NCI-H1436 treated with DMSO at 0.1 percent for 48 hours (cell line): ENCODE measurements at places on chromosomes 5 and 9.

- DNase-seq, result peak; percentile 75
These were observed 42.5 kb downstream of the TMEM167A start for GRCh38 chr5:83034528-83035207.

GRCh38 chr5:44365345-44365744 is 23.9 kb downstream of the FGF10 start:
- DNase-seq, result no peak

- DNase-seq, result no peak
These were observed 846.3 kb downstream of the TLE1 start for GRCh38 chr9:80843028-80843427.

GRCh38 chr9:27880635-27881034 is 307.4 kb upstream of the C9orf72 start:
- DNase-seq, result no peak

- DNase-seq, result no peak
These were observed 428.6 kb downstream of the DMAC1 start for GRCh38 chr9:7370988-7371387.

- no peak for DNase-seq
These were observed 23.8 kb downstream of the C9 start for GRCh38 chr5:39340506-39340905.

- no peak for DNase-seq
These were observed 42.6 kb downstream of the RAI14 start for GRCh38 chr5:34698754-34699153.

GRCh38 chr5:176151281-176151680 is 86.9 kb upstream of the SIMC1 start:
- DNase-seq, result no peak

DNA sequence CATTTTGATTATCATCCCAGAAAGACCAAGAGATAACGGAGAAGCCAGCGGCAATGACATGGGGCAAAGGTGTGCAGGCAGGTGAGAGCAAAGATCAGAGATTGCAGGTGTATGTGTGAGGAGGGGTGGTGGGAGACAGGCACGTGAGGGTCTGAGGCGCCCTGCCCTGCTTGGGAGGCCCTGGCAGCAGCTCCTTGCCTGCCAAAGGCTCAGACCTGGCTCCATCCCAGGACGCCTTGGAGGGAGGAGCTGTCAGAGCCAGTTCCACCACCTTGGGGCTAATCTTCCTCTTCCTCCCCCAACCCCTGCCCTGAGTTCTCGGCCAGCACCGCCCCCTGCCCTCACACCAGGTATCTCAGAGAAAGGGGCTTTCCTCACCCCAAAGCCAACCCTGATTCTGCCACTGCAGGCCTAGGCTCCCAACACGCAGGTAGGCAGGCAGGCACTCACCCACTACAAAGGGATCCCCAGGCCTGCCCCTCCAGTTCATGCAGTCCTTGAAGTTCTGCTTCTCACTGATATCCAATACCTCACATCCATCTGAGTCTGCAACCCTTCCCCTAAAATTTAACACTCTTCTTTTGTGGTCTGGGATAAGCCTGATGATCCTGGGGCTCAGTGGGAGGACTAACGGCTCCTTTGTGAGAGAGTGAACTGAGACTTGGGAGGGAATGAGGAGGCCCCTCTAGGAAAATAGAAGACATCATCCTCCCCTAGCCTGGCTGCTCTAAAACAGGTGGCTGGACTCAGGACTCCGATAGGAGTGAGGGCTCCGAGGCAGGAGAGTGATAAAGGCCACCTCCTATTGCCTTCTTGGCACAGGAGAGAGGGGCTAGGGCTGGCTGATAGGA is 1.8 kb downstream of the AQP3 start:
- DNase-seq, result no peak

DNA sequence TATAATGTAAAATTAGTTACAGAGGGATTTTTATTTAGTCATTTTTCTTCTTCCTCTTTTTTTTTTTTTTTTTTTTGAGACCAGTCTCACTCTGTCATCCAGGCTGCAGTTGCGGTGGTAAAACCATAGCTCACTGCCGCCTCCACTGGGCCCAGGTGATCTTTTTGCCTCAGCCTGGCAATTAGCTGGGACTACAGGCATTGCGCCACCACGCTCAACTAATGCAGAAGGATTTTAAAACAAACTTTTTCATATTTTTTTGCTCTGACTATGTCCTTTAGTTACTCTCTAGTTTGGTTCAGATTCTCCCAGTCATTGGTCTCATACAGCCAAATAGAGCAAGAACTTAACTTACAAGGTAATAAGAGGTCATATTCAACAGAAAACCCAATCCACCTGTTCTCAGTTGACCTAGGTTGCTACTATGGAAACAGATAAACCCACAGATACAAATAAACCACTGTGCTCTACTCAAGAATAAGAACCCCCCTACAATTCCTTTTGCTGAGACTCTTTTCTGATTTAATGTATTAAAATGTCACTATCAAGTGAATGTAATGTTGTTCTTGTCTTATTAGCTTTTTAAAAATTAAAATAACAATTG is 50.1 kb upstream of the TTC39B start:
- DNase-seq, result no peak

- no peak for DNase-seq
These were observed 136.4 kb downstream of the SAXO1 start for GRCh38 chr9:18896531-18897179.

DNA sequence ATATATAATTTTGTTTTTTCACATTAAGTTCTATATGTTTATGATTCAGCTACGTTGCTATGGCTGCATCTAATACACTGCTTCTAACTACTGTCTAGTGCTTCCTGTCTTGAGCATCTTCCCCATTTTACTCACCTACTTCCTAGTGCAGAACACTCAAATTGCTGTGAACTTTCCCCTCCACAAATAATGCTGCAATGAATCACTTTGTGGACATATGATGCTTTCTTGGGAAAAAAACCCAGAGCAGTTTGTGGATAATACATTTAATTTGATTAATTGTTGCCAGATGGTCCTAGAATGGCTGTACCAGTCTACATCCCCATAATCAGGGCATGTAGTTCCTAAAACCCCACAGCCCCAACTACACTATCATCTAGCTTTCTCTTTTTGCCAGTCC is 18.5 kb downstream of the CD180 start:
- DNase-seq, result no peak

DNA sequence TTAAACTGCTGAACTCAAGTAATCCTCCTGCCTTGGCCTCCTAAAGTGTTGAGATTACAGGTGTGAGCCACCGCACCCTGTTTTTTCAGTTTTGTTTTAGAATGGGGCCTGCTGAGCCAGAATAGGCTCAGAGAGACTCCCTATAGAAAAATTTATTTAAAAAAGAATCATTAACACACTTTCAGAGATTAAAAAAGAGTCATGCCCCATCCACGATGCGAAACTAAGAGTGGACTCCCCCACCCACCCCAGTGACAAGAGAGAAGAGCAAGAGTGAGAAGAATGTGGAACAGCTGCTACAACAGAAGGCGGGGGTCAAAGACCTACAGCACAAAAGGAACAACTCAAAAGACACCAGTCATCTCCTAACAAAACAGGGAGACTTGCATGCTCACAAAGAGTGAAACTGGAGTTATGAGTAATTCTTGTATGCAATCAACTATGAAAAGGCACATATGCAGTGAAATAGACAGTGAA is 47.2 kb downstream of the GLDC start:
- no peak for DNase-seq

- no peak for DNase-seq
These were observed 49.3 kb downstream of the GADD45G start for GRCh38 chr9:89654025-89654662.

- no peak for DNase-seq
These were observed 54.4 kb upstream of the AFAP1L1 start for GRCh38 chr5:149217096-149217802.

DNA sequence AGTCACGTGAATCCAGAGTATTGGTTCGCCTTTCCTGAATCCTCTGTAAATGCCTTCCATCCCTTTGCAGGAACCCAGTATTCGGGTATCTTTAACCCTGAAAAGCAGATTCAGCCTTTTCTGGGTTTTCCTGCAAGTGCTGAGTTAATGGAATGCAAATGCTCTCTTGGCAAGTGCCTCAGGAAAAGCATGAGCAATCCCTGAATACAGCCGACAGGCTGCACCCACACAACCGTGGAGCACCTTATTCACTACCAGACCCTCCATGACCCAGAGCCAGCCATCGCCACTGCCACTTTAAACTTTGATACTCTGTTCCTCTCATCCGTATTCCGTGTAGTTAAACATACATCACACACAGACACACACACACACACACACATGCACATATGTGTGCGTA is 54.4 kb downstream of the ZNF622 start:
- no peak for DNase-seq

GRCh38 chr5:32707418-32707997 is 3.6 kb upstream of the NPR3 start:
- DNase-seq, result no peak

- no peak for DNase-seq
These were observed 336.0 kb downstream of the ENC1 start for GRCh38 chr5:74304536-74304935.

- no peak for DNase-seq
These were observed 19.4 kb downstream of the CSF1R start for GRCh38 chr5:150066901-150067396.

- no peak for DNase-seq
These were observed 52.1 kb upstream of the NFIB start for GRCh38 chr9:14366076-14366475.

- no peak for DNase-seq
These were observed 33.6 kb downstream of the PDE6A start for GRCh38 chr5:149911031-149911430.

DNA sequence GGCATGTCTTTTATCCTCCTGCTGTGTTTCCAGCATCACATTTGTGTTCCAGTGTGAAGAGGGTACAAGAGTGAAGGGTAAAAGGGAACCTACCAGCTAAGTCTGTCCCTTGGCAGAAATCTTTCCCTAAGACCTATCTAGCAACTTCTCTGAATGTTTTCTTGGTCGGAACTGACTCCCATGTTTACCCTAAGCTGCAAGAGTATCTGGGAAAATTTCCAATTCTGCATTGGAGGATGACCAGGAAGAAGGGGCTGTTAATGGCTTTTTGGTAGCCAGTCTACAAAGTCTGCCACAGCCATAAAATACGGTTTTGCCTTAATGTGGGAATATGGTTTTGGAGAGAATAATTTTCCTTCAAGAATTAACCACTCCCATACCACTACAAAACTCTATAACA is 75.1 kb downstream of the MAST4 start:
- no peak for DNase-seq

DNA sequence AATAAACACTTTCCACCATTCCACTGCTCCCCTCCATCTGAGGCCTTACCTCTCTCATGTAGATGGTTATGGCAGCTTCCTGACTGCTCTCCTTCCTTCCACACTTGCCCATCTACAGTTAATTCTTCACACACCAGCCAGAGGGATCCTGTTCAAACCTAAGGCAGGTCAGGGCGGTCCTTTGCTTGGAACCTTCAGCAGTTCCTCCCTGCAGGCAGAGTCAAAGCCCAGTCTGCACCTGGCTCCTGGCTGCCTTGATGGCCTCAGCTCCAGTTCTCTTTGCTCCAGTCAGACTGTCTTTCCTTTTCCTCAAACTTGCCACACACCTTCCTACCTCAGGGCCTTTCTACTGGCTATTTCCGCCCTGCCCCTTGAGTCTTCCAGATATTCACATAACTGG is 30.2 kb upstream of the NR3C1 start:
- no peak for DNase-seq

- no peak for DNase-seq
These were observed 20.9 kb downstream of the PCSK5 start for GRCh38 chr9:75911390-75911789.

GRCh38 chr9:116693233-116693731 is 6.2 kb downstream of the TRIM32 start:
- no peak for DNase-seq

DNA sequence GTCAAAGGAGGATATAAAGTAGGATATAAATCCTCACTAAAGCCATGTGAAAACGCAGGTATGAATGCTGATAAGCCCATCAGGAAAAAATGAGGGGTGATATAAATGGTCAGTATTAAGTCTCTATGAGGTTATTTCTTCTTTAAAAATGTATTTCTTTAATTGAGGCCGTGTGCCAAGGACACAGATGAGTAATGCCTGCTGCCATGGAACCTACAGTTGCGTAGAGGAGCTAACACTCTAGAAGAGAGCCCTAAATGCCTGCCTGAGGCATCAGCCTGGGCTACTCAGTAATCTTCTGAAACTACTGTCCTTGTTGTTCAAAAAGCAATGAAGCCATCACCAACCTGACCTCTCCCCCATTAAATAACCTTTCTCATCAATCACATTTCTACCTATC is 84.9 kb downstream of the KLHL3 start:
- no peak for DNase-seq

GRCh38 chr5:85484982-85485574 is 1100.4 kb upstream of the EDIL3 start:
- no peak for DNase-seq

- DNase-seq, result no peak
These were observed 184.9 kb downstream of the PCSK1 start for GRCh38 chr5:96248131-96248530.

DNA sequence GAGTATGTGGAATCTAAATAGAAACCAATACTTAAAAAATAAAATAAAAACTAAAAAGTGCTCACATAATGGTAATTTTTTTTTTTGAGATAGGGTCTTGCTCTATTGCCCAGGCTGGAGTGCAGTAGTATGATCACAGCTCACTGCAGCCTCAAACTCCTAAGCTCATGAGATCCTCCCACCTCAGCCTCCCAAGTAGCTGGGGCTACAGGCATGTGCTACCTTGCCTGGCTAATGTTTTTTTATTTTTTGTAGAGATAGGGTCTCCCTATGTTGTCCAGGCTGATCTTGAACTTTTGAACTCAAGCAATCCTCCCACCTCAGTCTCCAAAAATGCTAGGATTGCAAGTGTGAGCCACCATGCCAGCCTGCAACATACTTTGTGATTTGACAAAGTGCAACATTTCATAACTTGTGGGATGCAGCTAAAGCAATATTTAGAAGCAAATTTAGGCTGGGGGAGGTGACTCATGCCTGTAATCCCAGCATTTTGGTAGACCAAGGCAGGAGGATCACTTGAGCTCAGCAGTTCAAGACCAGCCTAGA is 18.4 kb downstream of the AP3B1 start:
- DNase-seq, result no peak

- no peak for DNase-seq
These were observed 2.2 kb upstream of the PRR7 start for GRCh38 chr5:177444106-177445051.

DNA sequence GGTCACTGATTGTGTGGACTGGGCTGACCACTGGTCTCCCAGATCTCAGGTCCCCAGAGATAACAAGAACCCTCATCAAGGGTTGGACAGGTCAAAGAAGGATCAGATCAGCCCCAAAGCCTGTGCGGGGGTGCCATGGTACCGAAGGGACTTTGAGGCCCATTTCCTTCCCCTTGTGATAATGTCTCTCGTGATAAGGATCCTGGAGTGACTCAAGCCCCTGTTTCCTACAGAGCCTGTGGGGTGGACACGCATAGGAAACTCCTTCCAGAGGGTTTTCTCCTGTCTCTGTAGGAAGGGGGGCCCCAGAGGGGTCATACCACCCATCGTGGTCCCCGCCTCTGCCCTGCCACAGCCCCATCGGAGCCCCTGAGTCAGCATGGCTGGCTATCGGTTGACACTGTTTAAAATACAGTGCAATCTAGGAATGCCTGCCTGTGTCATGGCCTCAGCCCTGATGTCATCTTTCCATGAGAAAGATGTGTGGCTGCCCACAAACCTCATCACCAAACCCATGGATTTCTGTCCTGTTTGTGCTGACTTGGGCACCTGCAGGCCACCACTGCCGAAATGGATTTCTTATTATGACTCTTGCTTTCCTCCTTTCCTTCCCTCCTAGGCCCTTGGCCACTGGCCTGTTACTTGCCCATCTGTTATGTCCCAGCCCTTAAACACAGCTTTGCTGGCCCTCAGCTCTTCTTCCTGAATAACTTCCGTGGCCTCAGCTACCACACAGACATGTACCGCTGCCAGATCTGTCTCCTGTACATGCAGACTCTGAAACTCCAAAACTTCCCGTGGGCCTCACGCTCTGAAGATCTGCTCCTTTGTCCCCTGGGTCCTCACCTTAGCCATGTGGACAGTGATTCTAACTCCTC is 2.9 kb upstream of the CSF2 start:
- no peak for DNase-seq
